NCI-H1930 (cell line): ENCODE measurements at places on chromosomes 16 and 17.

DNA sequence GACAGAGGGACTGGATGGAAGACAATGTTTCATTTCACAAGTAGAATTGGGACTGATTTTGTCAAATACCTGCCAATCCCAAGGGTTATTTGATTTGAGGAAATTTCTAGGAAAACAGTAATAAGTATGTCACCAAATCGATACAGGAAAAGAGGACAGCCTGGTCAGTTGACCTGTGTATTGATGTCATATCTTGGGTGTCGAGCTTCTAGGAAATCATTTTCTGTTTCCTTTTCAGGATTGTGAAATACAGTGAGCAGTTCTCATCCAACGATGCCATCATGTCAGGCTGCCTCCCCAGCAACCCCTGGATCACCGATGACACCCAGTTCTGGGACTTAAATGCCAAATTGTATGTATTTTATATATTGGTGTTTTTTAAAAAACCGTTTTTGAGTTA lies 56.1 kb downstream of the RGS9 start:
- no peak for DNase-seq

DNA sequence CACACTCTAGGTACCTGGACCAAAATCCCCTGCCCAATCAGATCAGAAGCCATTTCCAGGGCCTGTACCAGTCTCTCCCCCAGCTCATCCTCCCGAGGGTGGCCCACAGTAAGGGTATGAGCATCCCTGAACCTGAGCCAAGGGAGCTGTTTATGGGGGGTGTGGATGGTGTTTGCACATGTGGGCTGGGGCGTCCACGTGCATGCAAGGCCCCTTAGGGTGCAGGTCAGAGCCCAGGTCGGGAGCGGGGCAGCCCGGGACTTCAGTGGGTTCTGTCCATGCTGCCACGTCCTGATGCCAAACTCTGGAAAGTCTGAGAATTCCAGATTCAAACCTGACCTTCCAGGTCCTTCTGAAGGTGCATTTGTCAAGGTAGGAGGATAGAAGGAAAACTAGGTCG lies 9.8 kb downstream of the MILR1 start:
- no peak for DNase-seq

DNA sequence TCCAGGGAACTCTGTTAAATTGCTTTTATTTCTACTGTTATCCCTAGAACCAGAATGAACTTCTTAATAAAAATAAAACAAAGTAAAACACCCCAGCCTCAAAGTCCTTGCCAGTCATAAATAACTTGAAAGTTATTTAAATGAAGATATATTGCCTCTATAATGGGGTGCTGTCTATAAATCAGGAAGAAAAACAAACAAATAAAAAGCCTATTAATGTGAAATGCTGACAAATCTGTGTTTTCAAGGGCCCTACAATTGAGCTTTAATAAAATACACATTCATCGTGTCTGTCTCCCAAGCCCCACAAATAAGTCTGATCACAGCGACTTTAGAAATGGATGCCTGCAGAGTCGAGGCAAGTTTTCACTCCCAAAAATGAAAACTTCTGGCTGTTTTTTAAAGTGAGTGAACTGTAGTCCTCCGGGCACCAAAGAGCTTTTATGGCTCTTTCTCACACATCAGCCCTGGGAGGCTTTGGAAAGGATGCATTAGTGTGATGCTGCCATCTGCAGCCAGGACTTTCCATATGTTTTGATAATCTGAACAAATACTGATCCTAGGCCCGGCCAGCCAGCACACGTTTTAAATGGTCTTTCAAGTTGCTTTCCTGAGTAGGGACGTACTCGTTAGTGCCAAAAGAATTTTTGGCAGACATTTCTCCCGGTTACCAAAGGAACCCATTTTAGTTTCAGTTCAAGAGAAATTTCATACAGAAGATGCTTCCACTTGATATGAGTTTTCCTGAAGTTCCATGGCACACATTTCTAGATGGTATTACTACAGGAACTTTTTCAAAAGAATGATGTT lies 16.3 kb downstream of the NACA2 start:
- DNase-seq, result peak; percentile 58

DNA sequence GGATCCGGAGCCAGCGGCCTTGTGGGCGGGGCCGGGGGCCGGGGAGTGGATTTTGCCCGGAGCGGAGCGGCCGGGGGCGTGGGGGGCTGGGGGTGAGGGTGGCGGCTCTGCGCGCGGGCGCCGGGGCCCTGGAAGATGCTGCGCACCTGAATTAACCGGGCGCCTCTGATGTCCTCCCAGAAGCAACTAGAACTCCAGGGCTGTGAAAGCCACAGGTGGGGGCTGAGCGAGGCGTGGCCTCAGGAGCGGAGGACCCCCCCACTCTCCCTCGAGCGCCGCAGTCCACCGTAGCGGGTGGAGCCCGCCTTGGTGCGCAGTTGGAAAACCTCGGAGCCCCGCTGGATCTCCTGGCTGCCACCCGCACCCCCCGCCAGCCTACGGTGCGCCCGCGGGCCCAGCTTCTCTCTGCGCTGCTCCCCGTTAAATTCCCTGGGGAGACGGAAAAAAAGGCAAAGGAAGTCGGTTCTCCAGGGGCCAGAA lies 549 bp downstream of the SLC26A11 start:
- no peak for DNase-seq

- DNase-seq, result no peak
These were observed 14.6 kb downstream of the KIAA0513 start for GRCh38 chr16:85042167-85042526.

GRCh38 chr17:17386094-17386800 lies 83.1 kb downstream of the NT5M start:
- no peak for DNase-seq

GRCh38 chr16:4800290-4801041 lies 2.0 kb downstream of the ROGDI start:
- no peak for DNase-seq

- no peak for DNase-seq
These were observed 14.0 kb downstream of the ERN1 start for GRCh38 chr17:64115822-64116534.

- peak; percentile 95 for DNase-seq
These were observed at the start of gene USP31 for GRCh38 chr16:23149267-23149992. Gene USP31 (minus strand): TSS chr16:23149452. CDS start chr16:23149270, 182 bp downstream.

DNA sequence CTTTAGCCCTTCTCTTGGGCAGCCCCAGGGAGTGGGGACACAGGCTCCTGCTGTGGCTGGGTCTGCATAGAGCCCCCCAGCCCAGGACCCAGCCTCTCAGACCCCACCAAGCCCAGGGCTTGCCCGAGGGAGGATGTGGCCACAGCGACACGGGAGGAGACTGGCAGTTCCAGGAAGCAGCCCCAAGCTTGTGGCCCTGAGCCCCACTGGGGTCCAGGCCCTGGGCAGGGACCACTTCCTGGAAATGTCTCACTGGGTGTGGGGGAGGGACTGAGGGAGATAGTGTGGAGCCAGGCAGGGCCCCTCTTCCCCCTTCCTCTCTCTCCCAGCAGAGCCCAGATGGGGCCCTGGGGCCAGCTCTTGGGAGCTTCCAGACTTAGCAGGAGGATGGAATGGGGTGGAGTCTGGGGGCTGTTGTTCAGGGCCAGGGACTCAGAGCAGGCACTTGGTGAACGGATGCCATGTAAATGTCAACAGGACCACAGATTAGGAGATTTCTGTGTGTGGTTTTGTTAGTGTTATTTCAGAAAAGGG lies 35.3 kb downstream of the ADGRG5 start:
- DNase-seq, result no peak

- peak; percentile 56 for DNase-seq
These were observed 14.0 kb upstream of the STAC2 start for GRCh38 chr17:39239640-39240314.
